ENCODE measurements at places on chromosomes 4 and X.

GRCh38 chr4:140748171-140748570 lies 8.0 kb downstream of the TBC1D9 start:
- DNase-seq = no peak

DNA sequence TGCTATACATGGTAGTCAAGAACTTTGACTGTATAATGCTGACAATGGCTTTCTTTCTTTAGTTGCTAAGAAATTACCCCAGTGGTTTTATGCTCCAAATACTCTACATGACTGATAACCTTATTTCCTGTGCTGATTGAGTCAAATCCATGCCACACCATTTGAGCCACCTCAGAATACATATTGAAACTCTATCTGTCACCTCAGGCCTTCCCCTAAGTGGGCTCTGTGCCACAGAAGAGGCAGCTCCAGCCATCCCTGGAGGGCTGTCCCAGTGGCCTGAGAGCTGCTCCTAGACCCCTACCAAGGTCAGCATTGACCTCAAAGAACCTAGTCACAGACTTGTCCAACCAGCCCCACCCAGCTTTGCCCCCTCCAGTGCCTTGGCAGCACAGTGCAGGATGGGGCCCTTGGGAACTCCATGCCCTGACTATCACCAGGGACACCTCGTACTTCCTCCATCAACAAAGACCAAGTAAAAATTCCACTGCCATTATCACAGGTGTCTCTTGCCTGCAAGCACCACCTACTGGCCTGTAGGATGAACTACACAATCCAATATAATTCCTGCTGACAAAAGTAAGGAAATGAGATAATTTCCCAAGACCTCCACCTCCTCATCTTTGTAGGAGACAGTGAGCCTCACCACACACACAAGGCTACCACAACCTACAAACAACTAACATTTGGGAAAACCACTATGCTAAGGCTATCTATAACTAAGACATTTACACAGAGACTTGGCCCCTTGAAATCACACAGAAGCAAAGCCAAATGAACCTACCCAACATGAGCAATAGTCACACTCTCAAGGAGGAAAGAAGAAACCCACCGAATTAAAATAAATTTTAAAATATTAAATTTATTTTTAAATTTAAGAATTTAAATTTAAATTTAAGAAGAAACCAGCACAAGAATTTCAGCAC lies 239.9 kb downstream of the NKX6-1 start:
- no peak for DNase-seq

DNA sequence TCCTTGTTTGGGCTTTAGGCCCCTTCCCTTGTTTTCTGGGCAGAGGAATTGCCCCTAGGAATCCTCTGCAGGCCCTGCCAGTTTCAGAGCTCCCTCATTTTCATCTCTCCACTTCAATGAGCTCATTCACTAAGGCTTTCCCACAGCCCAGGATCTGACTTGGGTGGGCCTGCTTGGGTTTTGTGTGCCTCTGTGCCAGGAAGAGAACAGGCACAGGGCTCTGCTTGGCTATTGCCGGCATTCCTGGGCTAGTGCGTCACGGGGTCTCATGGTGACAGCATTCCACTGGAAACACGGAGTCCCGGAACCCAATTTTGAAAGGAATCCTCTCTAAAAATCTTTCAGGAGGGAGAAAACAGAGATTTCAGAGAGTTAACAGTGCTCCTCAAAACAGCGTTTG lies 150.5 kb downstream of the VCX3A start:
- no peak for DNase-seq

- no peak for DNase-seq
Measured at GRCh38 chr4:65535113-65535512, 135.2 kb downstream of the EPHA5 start.

All from stimulated activated CD8-positive, alpha-beta memory T cell treated with anti-CD3 and anti-CD28 coated beads, Interleukin-15, amount 100 ng/mL, for 24 hours (primary cell).